ENCODE measurements at places on chromosomes 11 and 22.

DNA sequence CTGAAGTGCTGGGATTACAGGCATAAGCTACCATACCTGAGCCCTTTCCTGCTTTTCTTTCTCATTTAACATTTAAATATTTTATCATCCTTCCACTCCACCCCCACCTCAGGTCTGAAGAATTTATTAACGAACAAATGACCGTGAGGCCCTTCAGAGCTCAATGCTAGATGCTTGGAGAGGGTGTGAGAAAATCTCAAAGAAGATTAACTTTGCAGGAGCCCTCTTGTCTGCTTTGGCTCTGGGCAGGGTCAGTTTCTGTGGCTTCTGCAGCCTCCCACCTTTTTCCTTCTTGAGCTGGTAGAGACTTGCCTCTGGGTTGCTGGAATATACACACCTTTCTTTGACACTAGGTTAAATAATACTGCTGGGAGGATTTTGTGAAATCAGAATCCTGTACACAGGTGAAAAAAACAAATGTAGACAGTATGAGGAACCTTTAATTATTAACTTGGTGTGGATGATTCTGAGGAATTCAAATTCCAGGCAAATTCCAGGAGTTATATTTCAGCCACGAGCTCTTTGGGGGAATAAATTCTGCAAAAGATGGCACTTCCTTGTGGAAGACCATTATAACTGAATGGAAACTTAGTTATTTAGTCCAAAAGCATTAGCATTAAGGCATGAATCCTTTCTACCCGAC, 3.4 kb upstream of the ZBTB44 start:
- DNase-seq: no peak

DNA sequence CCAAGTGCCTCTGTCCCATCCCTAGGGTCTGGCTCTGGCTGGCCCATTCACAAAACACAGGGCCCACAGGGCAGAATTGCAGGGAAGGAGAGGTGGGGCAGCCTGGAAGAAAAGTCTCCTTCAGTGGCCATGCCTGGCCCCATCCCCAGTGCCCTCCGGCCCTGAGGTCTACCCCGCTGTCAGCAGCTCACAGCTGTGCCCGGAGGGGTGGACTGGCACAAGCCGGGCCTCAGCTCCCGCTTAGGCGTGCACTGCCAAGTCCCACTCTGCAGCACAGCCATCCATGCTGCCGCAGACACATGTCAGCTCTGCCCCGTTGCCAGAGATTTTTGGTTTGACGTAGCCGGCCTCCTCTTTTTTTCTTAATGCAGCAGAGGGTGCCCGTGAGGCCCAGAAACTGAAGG, 3.9 kb upstream of the SCN2B start:
- DNase-seq: no peak

DNA sequence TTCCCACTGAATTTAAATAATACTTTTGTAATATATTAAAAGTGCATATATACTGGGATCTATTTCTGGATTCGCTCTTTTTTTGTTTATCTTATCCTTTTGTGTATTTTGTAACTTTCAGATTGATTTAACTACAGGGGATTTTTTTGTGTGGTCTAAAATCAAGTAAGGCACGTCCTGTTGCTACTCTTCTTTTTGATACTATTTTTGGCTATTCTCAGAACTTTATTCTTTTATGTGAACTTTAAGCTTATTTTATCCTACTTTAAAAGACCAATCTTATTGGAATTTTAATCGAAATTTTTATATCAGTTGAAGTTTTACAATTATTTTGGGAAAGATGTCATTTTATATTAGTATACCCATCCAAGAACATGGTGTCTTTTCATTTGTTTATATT, 106.8 kb downstream of the UVRAG start:
- DNase-seq: no peak

DNA sequence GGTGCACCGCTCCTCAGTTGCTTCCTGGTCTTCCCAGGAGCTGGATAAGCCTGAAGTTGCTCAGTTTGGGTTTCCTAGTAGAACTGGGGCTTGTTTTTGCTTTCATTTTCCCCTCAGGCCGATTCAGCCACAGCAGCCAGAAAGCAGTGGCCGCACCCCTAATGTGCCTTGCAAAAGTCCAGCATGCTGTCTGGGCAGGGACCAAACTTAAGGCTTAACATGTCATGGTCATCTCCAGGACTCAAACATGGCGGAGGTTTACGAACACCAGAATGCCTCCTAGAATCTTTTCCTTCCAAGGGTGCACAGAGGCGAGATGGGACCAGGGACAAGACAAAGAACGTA, 2.5 kb downstream of the GNG3 start:
- no peak for DNase-seq

GRCh38 chr11:34327804-34328631, 29.8 kb downstream of the ABTB2 start:
- no peak for DNase-seq

GRCh38 chr11:72750086-72750485, 2.1 kb downstream of the ARAP1 start:
- no peak for DNase-seq

DNA sequence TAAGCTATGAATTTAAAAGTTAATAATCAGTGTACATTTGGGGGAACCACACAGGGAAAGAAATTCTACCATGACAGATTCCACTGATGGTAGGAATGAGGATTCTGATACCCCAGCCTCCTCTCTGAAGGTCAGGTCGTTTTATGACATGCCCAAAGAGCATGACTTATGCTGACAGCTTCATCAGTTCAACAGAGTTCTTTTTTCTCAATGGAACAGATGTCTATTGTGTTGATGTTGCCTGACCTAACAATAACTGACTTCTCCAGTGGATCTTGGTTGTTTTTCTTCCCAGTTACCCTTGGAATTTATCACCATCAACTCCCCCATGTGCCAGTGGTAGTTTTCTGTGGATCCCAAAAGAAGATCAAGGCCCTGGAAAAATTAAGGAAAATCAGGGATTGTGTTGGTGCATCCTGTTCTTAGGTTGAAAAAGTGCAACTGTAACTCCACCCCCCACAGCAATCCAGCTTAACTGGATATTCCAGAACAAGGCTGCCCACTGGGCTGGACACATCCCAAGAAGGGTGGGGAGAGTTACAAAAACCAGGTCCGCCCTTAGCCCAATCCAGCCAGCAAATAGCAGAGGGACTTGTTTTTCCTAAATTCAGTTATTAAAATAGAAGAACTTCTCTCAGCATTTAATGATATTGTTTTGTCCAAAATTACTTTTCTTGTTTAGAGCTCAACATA, 31.5 kb upstream of the CAT start:
- no peak for DNase-seq

DNA sequence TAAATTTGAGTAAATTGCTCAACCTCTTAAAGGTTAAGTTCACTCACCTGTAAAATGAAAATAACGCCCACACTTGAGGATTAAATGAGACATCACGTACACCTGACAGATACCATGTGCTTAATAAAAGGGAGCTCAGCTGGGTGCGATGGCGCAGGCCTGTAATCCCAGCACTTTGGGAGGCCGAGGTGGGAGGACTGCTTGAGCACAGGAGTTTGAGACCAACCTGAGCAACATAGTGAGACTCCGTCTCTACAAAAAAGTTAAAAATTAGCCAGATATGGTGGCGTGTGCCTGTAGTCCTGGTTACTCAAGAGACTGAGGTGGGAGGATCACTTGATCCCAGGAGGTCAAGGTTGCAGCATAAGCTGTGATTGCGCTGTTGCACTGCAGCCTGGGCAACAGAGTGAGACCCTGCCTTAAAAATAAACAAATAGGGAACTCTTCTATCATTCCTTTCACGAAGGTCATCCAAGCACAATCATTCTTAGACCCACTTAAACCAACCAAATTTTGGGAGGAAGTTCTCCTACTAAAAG, 134.1 kb downstream of the BBOX1 start:
- no peak for DNase-seq

DNA sequence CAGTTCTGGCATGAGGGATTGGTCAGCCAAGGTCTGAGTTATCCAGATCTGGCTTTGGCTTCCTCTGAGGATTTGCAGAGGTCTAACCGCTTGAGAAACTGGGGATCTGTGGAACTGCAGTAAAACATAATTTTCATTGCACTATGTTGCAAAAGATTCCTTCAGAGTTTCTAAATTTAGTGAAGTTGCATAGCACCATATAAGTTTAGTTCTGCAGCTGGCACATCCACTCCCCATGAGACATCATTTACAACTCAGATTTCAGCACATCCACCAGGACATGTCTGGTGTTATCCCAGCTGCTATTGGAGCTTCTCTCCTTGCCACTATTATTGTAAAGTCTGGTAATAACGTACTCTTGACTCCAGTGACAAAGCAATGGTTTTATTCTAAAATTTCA, 181.5 kb downstream of the CWF19L2 start:
- no peak for DNase-seq

DNA sequence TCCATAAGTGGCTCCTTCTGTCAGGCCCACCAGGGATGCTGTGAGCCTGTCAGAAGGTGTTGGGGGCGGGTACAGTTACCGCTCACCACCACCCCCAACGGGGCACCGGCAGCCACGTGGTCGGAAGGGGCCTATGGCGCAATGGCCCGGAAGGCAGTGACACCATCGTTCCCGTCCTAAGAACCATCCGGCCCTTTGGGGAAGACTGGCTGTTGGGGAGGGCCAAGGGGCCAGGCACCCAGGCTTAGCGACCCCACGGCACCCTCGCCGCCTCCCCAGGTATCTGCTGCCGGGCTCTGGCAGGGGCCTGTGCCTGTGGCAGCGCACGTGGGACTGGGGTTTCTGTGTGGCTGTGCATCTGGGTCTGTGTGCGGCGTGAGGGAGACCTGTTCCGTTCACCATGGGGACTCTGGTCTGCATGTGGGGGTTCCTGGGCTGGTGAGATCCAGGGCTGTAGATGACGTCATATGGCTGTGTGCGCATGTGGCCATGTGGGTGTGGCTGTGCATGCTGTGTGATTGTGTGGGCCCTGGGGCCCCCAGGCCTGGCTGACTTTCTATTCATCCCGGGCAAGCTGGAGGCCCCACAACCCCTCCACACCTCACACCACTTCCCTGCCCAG, 717 bp downstream of the OSM start:
- peak; percentile 86 for DNase-seq

DNA sequence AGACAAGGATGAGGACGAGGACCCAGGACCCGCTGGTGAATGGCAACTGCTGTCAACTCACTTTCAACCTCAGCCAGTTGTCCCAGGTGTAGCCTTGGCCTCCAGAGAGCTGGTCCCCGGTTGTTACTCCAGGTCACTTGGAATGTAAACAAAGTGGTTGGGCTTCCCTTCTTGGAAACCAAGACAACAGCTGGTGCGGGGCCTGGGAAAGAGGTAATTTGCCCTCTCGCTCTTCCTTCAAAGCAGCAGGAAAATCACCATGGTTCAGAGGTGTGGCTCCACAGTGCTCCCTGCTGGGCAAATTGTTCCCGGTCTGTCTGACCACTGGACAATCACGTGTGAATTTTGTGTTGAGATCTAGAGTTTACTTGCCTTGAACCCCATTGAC, 15.0 kb downstream of the SLC1A2 start:
- DNase-seq: no peak

GRCh38 chr22:21939461-21939913, 13.2 kb downstream of the PPM1F start:
- DNase-seq: no peak

GRCh38 chr11:66907751-66908630, 50.2 kb downstream of the PC start:
- DNase-seq: no peak

GRCh38 chr11:109695696-109696095, 273.7 kb downstream of the C11orf87 start:
- no peak for DNase-seq

DNA sequence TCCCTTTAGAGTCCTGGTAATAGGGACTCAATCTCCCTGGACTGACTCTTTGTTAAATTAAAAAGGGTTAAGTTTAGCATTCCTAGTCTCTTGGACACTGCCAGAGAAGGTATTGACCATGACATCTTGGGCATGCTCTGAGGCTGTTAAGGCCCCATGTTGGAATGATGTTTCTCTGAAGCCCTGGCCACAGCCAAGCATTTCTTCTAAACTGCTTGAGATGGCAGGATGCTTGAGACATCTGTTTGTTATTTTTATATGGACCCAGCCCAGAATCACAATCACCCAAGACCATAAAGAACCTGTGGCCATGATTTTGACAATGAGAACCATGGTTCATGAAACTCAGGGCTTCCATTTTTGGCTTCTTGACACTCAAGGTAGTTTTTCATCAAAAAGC, 5.5 kb upstream of the ANKK1 start:
- DNase-seq: no peak

DNA sequence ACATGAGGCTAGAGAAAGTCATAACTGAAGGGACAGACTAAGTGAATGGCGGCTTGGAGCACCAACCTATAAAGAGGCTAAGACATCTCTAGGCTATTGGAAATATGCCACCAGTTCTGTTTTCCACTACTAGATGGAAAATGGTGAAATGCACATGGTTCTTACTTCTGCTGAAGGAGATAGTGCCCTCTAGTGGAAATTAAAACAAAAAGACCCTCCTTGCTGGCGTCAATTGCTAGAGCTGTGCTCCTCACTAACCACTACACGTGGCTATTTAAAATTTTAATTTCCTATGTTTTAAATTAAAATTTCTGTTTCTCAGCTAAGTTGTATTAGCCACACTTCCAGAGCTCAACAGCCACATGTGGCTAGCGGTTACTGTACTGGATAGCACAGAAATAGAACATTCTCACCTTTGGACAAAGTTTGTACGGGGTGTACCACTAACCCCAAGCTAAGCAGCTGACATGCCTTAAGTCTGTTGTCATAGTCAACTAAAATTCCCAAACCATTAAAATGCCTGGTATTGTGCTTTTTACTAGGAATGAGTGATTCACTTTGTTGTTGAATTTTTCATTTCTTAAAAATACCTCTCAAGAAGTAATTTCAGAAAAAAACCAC, 34.1 kb upstream of the CALCA start:
- no peak for DNase-seq

- peak; percentile 60 for DNase-seq
Observed at GRCh38 chr11:71787098-71787823, 45.7 kb upstream of the DEFB108B start.

DNA sequence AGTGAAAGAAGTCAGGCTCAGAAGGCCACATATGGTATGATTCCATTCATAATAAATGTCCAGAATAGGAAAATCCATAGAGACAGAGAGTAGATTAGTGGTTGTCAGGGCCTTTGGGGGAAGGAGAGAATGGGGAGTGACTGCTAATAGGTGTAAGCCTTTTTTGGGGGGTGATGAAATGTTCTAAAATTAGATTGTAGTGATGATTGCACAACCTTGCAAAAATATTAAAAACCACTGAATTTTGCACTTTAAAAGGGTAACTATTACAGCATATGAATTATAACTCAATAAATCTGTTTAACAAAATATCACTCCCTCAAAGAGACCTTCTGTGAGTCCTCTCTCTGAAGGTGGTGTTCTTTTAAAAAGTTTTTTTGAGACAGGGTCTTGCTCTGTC, 72.3 kb upstream of the GRK3 start:
- DNase-seq: no peak

GRCh38 chr11:10395166-10395897, 59.7 kb upstream of the AMPD3 start:
- DNase-seq: no peak

- no peak for DNase-seq
Observed at GRCh38 chr22:32717337-32718240, 83.9 kb upstream of the TIMP3 start.

GRCh38 chr11:38948392-38948791, 2350.4 kb upstream of the RAG2 start:
- no peak for DNase-seq

- DNase-seq: no peak
Observed at GRCh38 chr11:105361651-105362050, 222.1 kb upstream of the CARD18 start.

Data from GM12891 (cell line).